ENCODE measurements at places on chromosomes 1 and 21. TPM values are rescaled to one million over a fixed set of nuclear protein-coding genes. Genes with fewer than 3 reads are reported as not detected.
A peak's percentile ranks its signal among the peaks of the same experiment; 100 is the strongest.

AKR7A3 gene
- 1.3 TPM for total RNA-seq

GBP1 gene
- 52.4 TPM for total RNA-seq

TRIM45 gene
- 23.3 TPM for total RNA-seq

CSF3R gene
- 10.6 TPM for total RNA-seq

SPRR2A gene
- total RNA-seq: 0.75 TPM

- DNase-seq: no peak
These were observed 65.2 kb upstream of the EPS8L3 start for GRCh38 chr1:109828756-109829505.

DNA sequence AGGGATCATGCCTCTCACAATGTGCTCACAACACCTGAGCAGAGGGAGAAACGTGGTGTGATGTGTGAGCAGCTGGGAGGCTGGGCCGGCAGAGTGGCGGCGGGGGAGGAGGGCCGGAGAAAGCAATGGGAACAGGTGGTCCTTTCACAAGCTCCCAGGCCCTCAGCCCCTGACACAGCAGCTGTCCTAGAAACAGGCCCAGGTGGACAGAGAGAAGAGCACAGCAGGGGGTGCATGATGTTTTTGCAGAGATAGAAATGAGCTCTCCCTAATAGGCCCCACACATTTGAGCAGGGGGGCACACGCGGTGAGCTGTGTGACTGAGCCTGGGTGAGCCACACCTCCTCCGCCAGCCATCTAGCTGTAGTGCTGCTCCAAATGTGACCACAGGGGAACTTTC is 7.6 kb upstream of the RGS16 start:
- no peak for DNase-seq

- DNase-seq: no peak
These were observed 25.6 kb downstream of the CDKN2C start for GRCh38 chr1:50995651-50996050.

GRCh38 chr1:941588-942383 is 17.3 kb downstream of the NOC2L start:
- DNase-seq: peak; percentile 89

GRCh38 chr1:201673093-201673492 is 134.2 kb downstream of the NAV1 start:
- DNase-seq: no peak

DNA sequence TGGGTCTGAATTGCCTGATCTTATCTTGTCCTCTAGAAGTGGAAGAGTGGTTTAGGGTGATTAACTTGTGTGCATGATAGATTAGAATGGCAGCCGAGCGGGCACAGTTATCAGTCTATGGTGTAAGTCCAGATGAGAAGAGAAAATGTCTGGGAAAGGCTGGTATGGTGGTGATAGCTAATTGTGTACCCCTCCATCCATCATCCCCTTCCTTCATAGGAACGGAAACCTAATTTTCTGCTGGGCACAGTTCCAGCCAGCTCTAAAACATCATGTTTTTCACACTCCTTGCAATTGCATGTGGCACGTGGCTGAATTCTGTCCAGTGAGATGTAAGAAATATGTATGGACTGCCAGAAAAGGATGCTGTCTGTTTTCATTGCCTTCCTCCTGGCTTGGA is 40.9 kb upstream of the ZP4 start:
- DNase-seq: no peak

GRCh38 chr1:193260896-193261295 is 74.5 kb upstream of the B3GALT2 start:
- no peak for DNase-seq

DNA sequence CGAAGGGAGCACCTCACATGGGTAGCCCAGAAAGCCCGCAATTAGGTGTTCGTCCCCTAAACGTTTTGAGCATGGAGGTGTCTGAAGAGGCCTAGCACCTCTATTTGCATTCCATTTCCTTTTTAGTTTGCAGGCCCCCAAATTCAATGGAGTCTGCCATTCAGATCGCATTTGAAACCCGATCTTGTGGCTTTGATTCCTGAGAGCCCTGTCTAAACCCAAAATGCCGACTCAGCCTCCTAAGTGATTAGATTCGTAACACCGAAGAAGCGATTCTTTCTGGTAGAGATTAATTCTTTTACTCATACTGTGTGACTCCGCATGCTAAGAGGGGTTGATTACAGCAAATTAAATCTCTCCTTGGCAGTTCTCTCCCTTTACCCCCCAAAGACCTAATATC is 415.2 kb upstream of the KAZN start:
- DNase-seq: no peak

DNA sequence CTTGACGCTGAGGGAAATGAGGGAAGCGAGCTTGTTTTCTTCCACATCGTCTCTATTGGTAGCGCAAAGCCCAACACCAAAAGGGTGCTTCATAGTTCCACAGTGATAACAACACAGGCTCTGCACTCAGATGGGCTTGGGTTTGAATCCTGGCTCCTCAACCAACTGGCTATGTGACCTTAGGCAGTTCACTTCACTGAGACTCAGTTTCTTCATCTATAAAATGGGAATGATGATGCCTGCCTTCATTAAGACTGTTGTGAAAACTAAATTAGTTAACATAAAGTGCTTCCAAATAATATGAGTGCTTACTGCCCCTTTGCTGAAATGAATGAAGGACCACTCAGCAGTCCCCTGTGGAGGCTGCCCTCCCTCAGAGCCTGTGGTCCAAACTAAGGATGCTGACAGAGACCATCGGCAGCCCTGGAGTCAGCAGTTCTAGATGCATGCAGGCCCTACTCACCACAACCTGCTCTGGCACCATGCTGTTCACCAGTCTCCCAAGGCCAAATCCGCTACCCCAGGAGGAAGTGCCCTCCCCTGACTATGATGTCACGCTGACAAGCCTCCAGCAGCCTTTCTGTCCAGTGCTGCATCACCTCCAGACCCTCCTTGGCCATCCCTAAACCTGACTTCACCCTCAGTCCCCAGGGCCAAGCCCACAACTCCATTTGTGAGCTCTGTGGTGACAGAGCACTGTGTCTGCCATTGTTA is 30.7 kb downstream of the DMAP1 start:
- no peak for DNase-seq

DNA sequence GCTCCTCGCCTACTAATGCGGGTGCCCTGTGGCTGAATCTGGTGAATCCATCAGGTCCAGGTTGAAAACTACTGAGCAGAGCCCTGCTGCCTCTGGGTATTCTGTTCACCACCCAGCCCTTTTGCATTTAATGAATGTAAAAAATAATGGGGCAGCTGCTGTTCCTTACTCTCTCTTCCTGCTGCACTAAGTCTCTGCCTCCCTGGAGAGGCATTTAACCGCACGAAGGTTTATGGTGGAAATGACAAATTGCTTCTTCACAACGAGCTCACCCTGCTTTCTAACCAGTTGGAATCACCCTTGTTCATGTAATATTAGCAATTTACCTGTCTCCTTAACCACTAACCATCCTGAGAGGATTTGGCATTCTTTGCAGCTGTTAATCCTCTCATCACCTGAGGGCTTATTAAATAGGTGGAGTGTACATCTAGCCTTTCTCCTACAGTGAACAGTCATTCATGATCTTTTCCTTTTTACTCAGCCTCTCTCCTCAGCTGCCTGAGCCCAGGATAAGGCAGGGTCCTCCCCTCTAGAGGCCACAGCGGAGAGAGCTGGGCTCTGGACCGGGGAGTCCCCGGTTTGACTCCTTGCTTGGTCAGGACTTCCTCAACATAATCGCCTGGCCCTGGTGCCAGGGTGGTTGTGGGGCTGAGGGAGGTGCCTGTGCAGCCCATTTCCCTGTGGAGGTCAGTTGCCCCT is 97.6 kb downstream of the NOS1AP start:
- DNase-seq: no peak

- no peak for DNase-seq
These were observed 4.6 kb upstream of the PLA2G2D start for GRCh38 chr1:20123722-20124455.

GRCh38 chr21:15264084-15264665 is 199.4 kb upstream of the NRIP1 start:
- DNase-seq: no peak

- no peak for DNase-seq
These were observed 473.3 kb downstream of the MRPL39 start for GRCh38 chr21:25133939-25134338.

DNA sequence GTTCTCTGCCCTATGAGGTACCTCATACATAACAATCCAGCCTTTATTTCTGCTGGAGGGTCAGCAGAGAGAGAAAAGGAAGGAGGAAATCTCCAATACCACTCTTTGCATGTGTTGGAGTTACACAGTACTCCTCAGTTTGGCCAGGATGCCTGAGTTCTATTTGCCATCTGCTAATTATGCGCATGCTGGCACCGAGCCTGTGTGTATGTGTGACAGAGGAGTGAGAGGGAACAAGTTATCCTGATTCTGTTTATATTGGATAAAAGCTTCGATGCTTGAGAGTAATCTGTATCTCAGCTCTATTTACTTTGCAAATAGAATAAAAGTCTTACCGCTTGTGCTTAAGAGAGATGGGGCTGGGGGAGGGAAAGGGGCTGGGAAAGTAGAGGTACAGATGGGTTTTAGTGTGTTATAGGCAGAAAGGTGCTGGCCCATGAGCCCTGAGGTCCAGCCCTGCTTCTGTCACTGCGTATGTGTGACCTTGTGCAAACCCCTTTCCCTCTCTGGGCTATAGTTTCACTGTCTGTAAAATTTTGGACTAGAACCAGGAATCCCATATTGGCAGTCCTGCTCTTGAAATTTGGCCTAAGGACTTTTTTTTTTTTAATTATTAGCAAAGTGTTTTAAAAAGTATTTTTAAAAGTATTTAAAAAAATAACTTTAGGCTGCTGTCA is 54.5 kb upstream of the PLXNA2 start:
- DNase-seq: no peak

DNA sequence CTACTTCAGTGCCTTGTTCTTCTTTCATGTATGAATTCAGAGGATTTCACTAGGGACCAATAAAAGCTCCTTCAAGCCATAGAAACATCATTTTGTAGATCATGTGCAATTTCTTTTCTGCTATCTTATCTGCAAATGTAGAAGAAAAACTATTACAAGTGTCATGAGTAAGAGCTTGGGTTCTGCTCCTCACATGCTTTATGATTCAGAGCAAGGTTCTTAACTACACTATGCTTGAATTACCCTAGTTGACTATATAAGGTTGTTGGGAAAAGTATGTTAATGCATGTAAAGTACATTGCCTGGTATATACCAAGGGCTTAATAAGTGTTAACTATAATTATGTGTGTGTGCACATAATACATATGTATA is 91.4 kb upstream of the S1PR1 start:
- DNase-seq: no peak

GRCh38 chr21:25708467-25709065 is 26.1 kb downstream of the ATP5PF start:
- DNase-seq: no peak

- DNase-seq: no peak
These were observed 12.4 kb upstream of the TIAM1 start for GRCh38 chr21:31356440-31356839.

DNA sequence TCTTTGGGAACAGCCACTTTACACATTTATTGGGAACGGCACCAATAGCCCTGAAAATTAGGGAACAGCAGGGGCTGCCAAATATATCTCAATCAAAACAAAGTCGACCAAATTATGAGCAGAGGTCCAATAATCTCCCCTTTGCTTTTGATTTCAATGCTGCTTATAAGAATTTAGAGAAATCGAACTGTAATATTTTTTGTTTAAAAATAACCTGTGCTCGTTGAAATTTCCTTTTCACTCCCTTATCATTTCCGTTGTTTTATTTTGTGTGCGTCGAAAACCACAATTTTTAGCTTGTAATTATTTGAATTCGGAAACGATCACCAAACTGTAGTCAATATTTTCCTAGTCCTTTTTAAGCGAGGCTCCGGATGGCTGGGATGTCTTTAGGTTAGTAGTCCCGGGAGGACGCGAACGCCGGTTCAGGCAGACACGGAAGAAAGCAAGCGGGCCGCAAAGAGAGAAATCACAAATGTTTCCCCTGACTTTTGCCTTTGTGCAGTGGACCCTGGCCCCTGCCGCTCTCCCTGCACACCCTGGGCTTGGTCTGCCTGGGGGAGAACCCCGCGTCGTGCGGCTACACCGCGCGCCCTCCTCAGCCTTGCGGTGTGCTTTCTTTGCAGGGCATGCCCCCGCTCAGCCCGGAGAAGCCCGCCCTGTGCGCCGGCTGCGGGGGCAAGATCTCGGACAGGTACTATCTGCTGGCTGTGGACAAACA is 2.3 kb downstream of the LHX9 start:
- no peak for DNase-seq

Measured in type B pancreatic cell (in vitro differentiated cells).